Natural killer cell treated with Interleukin-12 subunit alpha and Interleukin-12 subunit beta and Interleukin-15 and Interleukin-18, amount 100 ng/mL, for 72 hours (primary cell): ENCODE measurements at places on chromosomes 12 and 14. TPM values are rescaled to one million over a fixed set of nuclear protein-coding genes. Genes with fewer than 3 reads are reported as not detected.

DNA sequence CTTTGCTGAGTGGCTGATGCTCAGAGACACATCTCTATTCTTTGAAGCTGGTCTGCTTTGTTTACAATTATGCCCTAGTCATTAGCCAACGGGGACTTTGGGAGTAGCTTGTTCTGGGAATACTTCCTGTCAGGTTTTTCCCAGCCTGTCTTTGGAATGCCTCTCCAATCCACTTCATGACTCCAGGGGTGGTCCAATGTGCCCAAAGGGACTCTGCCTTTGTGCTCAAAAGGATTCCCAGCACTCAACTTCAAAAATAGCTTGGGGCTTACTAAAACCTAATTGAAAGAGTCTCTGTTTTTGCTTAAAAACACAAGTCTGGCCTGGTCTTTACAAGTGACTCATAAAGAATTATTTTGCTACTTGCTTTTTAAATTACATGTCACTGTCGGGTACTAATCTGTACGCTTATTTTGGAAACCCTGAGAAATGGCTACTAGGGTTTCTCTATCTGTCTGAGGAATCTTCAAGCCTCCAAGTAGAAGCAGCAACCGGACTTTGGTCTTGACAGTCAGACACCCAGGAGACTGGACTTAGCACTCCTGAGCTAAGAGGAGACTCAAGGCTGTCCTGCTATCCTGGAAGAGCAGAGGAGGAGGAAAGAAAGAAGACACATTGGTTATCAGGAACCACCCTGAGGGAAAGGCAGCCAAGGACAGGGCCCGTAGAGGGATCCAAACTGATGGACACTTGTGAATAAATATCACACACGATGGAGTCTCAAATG, 20.7 kb downstream of the PHLDA1 start:
- no peak for DNase-seq
- no peak overlapping the region for H3K27ac ChIP-seq
- H3K4me1 ChIP-seq, result peaks cover 12% of the 10 kb centered on the region
- no peaks in the 10 kb centered on the region for H3K36me3 ChIP-seq

GRCh38 chr12:11718105-11718504, 68.6 kb downstream of the ETV6 start:
- no peak overlapping the region for H3K27ac ChIP-seq
- H3K4me1 ChIP-seq, result peaks cover 41% of the 10 kb centered on the region
- no peaks in the 10 kb centered on the region for H3K36me3 ChIP-seq
- DNase-seq, result no peak
- no peaks in the 10 kb centered on the region for H3K27me3 ChIP-seq
- no peak overlapping the region for H3K4me3 ChIP-seq

GRCh38 chr12:108234158-108234557, 105.0 kb downstream of the CMKLR1 start:
- H3K4me3 ChIP-seq, result no peak overlapping the region
- peaks cover 9% of the 10 kb centered on the region for H3K27me3 ChIP-seq
- no peak for DNase-seq
- H3K36me3 ChIP-seq, result peaks cover under 1% of the 10 kb centered on the region

DNA sequence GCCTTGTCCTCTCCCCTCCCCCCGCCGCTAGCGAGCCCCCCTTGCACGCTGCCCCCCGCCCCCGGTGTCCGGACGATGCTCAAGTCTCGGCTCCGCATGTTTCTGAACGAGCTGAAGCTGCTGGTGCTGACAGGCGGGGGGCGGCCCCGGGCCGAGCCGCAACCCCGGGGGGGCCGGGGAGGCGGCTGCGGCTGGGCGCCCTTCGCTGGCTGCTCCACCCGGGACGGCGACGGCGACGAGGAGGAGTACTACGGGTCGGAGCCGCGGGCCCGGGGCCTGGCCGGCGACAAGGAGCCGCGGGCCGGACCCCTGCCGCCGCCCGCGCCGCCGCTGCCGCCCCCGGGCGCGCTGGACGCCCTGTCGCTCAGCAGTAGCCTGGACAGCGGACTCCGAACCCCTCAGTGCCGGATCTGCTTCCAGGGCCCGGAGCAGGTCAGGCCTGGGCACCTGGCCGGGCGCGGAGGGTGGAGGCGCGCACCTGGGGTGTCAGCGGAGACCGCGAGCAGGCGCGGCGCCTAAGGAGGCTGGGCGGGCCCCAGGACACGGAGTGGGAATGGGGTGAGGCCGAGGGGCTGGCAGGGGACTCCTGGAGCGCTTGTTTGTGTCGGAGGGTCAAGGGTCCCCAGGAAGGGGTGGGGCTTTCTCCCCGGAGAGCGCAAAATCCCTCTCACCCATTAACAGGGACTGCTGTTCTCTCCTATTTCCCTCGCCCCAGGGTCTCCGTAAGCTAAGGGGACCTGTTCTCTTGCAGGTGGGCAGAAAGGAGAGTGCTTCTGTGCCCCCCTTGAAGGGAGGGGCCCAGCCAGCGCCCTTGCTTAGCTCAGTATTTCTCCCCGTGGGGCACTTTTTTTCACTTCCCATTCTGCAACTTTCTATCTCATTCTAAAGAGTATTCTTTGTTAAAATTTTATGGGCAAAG, 810 bp downstream of the MARCHF9 start:
- no peaks in the 10 kb centered on the region for H3K27me3 ChIP-seq
- H3K27ac ChIP-seq, result peak overlapping the region; percentile 86
- no peak for DNase-seq
- H3K4me3 ChIP-seq, result peak overlapping the region; percentile 88

GRCh38 chr12:122080149-122081082, 1.9 kb downstream of the MLXIP start:
- H3K27me3 ChIP-seq, result no peaks in the 10 kb centered on the region
- no peaks in the 10 kb centered on the region for H3K36me3 ChIP-seq
- peak overlapping the region; percentile 97 for H3K4me3 ChIP-seq
- H3K4me1 ChIP-seq, result peaks cover 51% of the 10 kb centered on the region
- H3K27ac ChIP-seq, result peak overlapping the region; percentile 88

- no peak overlapping the region for H3K27ac ChIP-seq
- H3K27me3 ChIP-seq, result no peaks in the 10 kb centered on the region
- no peak for DNase-seq
- H3K36me3 ChIP-seq, result no peaks in the 10 kb centered on the region
Observed at GRCh38 chr12:126454581-126454980, 1389.3 kb downstream of the AACS start.

- no peak for DNase-seq
- H3K36me3 ChIP-seq, result no peaks in the 10 kb centered on the region
- H3K27me3 ChIP-seq, result peaks cover 15% of the 10 kb centered on the region
- no peaks in the 10 kb centered on the region for H3K4me1 ChIP-seq
- H3K27ac ChIP-seq, result no peak overlapping the region
Observed at GRCh38 chr12:49923880-49924556, 20.3 kb upstream of the FAIM2 start.

The RHEBL1 gene
- total RNA-seq, result 28.9 TPM

The CCDC38 gene
- 0.33 TPM for total RNA-seq

The KRT79 gene
- not detected for total RNA-seq
